ENCODE measurements at places on chromosomes 5 and 9. TPM values are rescaled to one million over a fixed set of nuclear protein-coding genes. Genes with fewer than 3 reads are reported as not detected.

GRCh38 chr5:170353011-170353761 lies 36.0 kb downstream of the KCNMB1 start:
- peak; percentile 80 for DNase-seq

GRCh38 chr5:52502460-52502999 lies 285.2 kb upstream of the ITGA1 start:
- no peak for DNase-seq

DNA sequence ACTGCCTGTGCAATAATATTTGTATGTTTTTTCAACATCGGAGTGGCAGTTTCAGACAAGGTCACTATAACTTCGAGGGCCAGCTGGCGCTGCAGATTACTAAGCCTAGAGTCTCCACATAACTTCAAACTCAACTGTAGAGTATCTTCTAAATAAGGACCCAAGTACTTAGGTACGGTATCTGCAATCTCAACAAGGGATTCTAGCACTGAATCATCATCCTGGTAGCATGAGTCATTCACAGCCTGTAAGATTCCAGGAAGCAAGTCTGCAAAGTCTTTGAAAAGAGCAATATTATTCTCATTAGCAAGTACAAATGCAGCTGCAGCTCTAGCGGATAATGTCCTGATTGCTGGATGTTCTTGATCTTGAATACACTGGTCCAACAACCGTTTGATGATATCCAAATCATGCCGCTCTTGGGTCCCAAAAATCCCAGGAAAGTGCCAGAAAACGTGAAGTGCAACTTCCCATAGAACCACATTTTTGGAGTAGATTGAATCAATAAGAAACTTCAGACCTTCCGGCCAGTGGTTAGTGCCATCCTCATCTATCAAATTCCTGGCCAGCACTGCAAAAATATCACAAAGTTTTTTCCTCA lies 654 bp downstream of the RANBP6 start:
- DNase-seq = no peak

DNA sequence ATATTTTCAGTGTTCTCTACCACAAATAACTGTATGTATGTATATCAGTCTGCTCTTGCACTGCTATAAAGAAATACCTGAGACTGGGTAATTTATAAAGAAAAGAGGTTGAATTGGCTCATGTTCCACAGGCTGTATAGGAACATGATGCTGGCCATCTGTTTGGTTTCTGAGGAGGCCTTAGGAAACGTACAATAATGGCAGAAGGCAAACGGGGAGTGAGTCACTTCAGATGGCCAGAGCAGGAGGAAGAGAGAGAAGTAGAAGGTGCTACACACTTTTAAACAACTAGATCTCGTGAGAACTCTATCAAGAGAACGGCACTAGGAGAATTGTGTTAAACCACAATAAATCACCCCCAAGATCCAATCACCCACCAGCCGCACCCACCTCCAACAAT lies 121.7 kb downstream of the ADAMTS6 start:
- no peak for DNase-seq

CACNA1B gene
- total RNA-seq = 1.4 TPM
